ENCODE measurements at places on chromosomes 5 and 9.
A peak's percentile ranks its signal among the peaks of the same experiment; 100 is the strongest.

DNA sequence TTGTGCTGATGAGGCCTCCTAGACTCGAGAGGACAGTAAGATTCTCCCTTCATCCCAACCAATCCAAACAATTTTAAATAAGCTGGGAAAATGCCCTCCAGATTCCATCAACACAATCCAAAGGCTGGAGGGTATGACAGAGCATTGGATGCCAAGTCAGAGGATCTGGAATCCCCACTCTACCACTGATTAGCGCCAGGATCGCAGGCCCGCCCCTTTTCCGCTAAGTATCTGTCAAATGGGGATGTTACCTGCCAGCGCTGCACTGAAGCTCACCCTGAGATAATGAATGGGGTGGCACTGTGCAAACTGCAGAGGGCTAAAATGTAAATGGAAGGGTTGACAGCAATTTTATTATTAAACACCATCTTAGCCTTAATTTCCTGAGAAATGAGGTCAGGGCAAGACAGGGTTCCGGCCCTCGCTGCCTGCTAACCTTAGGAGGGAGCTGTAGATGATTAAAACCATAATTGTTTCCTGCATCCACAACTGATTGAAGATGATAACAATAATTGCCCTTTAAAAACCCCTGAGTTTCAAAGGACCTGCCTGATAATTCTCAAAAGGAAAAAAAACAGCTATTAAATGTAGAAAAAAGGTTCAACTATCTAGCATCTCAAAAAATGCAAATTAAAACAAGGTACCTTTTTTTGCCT is 31.6 kb upstream of the GABBR2 start:
- no peak for DNase-seq

- peak; percentile 55 for DNase-seq
Observed at GRCh38 chr9:126842977-126843799, 17.3 kb upstream of the ZBTB34 start.

DNA sequence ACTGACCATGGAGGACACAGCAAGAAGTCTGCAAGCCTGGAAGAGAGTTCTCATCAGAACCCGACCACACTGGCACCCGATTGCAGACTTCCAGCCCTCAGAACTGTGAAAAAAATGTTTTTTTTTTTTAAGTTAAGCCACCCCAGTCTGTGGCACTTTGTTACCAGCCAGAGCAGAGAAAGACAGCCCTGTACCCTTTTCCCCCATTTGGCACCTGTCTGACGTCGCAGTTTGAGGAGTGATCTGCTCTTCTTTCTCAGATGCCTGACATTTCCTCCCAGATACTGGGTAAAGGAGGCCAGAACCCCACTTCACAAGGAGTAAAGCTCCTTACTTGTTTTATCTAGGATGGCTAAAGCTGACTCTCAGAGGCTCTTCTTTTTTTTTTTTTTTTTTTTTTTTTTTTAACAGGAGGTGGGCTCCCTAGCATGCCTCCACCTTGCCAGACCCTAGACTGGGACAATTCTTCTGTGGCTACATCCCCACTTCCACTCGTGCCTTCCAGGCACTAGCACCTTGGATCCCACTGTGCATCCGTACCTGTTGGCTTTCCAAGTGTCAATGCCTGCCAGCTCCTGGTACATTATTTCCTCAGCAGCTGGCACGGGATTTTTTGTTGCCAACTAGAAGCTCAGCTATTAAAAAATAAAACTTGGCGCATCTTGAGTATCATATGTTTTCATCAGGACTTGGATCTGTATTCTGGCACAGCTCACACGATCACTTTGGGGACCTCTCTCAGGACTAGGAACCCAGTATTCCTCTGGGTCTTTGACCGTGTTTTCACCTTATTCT is 14.4 kb downstream of the CAMK4 start:
- DNase-seq: no peak

DNA sequence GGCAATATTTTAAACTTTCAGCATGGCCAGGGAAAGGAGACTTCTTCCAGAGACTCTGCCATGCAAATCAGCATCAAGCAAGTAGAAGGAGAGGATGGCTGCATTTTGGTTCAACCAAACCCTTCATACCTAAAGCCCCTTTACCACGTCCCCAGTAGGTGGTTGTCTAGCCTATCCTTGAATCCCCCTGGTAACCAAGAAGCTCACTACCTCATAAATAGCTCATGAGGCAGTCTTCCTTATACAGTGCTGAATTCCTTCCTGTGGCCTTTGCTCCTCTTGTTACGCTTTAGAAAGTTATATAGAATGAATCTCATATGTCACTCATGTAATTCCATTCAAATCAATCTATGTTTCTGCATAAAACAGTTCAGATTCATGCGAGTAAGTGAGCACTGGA is 289.5 kb upstream of the SLC30A5 start:
- DNase-seq: no peak

- no peak for DNase-seq
Observed at GRCh38 chr9:95595721-95596295, 79.0 kb upstream of the PTCH1 start.

- no peak for DNase-seq
Observed at GRCh38 chr9:125269014-125269397, 7.4 kb downstream of the GAPVD1 start.

DNA sequence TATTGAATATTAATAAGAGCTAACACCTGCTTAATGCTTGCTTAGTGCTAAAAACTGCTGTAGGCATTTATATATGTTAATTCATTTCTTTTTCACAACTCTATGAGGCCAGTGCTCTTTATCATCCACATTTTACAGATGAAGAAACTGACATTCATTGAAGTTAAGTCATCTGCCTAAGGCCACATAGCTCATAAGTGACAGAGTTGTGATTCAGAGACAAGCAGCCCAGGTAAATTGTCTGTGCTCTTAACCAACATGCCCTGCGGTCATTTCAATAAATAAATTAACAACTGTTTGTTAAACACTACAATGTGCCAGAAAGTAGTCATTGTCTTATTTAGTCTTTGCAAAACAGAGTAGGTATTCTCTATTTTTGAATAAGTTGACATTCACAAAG is 1354.4 kb upstream of the C9orf72 start:
- DNase-seq: no peak

DNA sequence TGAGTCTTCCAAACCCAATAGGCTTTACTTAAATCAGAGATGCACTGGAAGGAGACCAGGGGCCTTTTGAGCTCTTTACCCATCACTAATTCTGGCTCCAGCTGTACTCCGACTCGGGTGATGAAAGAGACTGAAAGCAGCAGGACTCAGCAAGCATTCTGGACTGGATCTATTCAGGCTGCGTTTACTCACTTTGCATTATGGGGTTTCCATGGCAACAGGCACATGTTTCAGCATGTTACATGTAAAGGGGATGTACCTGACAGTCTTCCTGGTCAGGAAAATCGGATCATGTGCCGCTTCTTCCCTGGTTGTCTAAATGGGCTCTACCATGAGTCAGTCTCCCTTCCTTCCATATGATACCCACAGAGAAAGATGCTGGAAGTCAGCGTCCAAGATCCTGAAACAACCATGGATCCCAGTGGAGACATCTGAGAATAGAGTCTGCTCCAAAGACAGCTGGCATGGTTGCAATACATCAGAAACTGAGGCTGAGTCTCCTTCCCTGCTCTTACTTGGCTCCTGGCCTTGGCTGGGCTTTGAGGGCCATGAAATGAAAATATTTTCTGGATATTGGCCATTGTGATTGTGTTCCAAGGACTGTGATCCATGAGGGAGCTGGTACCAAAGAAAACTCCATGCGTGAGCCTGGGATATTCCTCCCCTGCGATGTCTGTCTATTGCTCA is 102.5 kb upstream of the TNC start:
- DNase-seq: no peak

GRCh38 chr9:100715100-100715380 is 137.2 kb downstream of the CAVIN4 start:
- DNase-seq: no peak

DNA sequence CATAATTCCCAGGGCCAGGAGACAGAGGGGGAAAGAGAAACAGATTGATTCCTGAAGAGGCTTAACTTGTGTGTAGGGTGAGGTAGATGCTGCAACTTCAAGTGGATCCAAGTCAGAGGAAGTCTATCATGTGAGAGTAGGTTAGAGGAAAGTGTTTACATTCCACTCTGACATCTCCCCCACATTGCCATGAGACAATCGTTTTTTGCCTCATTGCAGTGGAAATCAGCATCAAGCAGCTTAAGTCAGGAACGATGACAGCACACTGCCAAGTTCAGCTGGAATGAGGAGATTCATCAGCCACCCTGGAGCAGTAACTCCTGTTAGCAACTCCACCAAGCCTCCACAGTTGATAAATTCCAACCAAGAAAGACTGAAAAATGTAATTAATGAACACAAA is 689.7 kb upstream of the MEF2C start:
- DNase-seq: no peak

DNA sequence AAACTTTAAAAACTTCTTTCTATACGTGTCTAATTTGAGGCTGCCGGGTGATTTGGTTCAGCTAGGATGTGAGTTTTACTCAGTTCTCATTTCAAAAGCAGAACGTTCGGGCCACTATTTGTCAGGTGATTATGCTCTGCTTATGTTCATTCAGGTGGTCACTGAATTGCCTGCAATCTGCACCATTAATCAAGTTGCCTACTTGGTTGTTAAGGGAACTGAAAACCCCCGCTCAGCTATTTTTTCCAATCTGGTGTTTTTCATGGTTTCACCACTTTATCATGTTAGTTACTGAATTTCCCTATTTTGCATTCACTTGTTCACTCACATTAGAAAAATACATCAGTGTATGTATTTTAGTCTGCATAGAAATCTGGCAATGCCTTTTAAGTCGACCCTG is 523.0 kb downstream of the CSNK1G3 start:
- no peak for DNase-seq

DNA sequence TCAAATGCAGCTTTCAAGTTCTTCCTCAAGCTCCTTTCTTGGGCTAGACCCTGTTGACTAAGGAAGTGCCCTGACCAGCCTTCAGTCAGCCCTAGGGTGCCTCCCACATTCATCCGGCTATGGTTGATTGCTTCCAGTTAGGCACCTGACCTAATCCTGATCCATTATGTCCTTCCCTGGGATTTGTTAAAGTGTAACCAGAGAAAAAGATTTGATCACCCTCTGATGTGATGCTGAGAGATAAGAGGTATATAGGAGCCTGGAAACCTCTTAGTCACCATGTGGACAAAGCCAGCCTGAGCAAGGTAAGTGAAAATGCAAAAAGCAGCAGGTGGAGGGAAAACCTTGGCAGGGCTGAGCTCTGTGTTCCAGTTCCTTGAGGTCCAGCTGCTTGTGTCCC is 178.8 kb upstream of the ERCC6L2 start:
- DNase-seq: no peak

DNA sequence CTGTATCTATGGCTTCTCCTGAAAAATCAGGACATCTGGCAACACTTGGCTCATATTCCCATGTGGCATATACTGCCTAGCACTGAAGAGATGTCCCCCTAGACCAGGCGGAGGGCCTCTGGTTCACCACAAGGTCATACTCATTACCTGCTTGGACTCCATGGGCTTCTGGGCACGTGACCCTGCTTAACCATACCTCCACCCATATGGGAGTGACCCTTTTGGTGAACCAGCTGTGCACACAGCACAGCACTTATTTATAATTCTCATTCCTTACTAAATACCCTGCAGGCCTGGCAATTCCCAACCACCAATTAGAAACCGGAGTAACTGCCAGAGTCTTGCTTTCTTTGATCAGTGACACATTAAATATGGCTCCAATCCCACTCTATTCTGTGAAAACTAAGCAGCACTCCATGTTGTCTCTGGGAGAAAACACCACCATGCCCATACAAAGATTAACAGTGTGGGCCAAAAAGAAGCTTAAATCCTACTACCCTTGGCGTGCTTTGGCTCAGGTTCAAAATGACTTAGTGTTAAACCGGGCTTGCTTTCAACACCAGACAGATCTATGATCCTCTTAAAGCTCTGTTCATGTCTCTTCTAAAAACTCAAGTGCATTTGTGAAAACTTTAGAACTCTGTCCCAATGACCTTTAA is 57.7 kb downstream of the MTMR12 start:
- no peak for DNase-seq

- no peak for DNase-seq
Observed at GRCh38 chr9:112124156-112124555, 50.9 kb downstream of the SUSD1 start.

GRCh38 chr9:96519787-96520186 is 69.8 kb downstream of the HABP4 start:
- DNase-seq: no peak

- no peak for DNase-seq
Observed at GRCh38 chr9:8558176-8558575, 758.6 kb upstream of the DMAC1 start.

DNA sequence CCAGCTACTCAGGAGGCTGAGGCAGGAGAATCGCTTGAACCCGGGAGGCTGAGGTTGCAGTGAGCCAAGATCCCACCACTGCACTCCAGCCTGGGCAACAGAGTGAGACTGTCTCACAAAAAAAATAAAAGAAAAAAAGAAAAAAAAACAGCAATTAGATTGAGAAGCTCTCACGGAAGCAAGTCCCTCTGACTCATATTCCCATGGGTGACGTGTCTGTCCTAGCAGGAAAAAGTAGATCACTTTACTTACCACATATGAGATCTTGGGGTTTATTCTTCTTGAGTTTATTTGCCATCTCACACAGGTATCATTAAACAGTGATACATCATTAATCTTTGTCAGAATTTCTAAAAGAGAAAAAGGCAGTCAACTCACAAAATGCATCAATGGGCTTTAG is 62.6 kb downstream of the SUSD1 start:
- no peak for DNase-seq

- no peak for DNase-seq
Observed at GRCh38 chr9:104786293-104786692, 22.4 kb downstream of the NIPSNAP3B start.

GRCh38 chr9:81539317-81539716 is 150.0 kb downstream of the TLE1 start:
- DNase-seq: no peak

DNA sequence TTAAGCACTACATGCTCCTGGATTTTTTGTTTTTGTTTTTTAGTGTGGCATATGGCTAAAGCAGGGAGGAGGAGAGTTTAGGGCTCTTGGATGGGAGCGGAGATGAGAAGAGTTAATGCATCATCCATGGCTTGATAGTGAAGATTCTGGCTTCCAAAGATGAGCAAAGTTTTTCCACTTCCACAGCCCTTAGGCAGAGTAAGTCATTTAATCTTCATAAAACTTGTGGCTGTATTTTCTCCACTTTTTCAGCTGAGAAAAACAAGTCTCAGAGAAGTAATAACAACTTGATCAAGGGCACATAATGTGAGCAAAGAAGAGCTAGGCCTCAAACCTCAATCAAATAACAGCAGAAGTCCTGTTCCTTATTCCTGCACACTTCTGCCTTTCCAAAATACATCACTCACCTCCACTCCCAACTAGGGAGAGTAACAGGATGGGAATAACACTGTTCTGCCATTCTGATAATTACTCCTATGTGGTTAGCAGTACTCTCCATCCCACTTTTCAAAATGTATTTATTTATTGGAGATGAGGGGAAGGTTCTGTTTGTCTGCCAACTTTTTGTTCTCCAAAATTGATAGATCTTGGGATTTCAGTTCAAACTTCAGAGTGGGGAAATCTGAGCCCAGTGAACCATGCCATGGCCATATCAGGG is 53.7 kb upstream of the DPYSL3 start:
- DNase-seq: no peak
